ENCODE measurements at places on chromosomes 16 and 17. TPM values are rescaled to one million over a fixed set of nuclear protein-coding genes. Genes with fewer than 3 reads are reported as not detected.

Gene FN3K
- total RNA-seq: 25.0 TPM

Gene SCARF1
- total RNA-seq: 0.68 TPM

Gene BCL6B
- 7.0 TPM for total RNA-seq

Gene KRTAP9-2
- not detected for total RNA-seq

Gene SEZ6
- total RNA-seq: 0.20 TPM

Gene CACNA1H
- 34.1 TPM for total RNA-seq

Gene MYH8
- not detected for total RNA-seq

Gene LGALS3BP
- total RNA-seq: 71.4 TPM

Gene HASPIN
- 15.3 TPM for total RNA-seq

Gene TGFB1I1
- total RNA-seq: 12.6 TPM

Gene KRT20
- total RNA-seq: not detected

Gene KRT33B
- not detected for total RNA-seq

Gene KRTAP4-6
- total RNA-seq: not detected

Gene SLC26A11
- 34.1 TPM for total RNA-seq

Gene EMP2
- 20.7 TPM for total RNA-seq

Gene GCGR
- 0.52 TPM for total RNA-seq

Gene ITGAX
- total RNA-seq: 0.22 TPM

Gene DDX28
- total RNA-seq: 12.3 TPM

Gene CD300H
- total RNA-seq: not detected

Gene UNC13D
- total RNA-seq: 6.3 TPM

Gene NOXO1
- total RNA-seq: not detected

Gene SLC5A11
- not detected for total RNA-seq

Gene APOBR
- total RNA-seq: not detected

Gene TMEM100
- 0.78 TPM for total RNA-seq

Gene CBFA2T3
- total RNA-seq: 2.2 TPM
